ENCODE measurements at places on chromosomes 6 and 20.

DNA sequence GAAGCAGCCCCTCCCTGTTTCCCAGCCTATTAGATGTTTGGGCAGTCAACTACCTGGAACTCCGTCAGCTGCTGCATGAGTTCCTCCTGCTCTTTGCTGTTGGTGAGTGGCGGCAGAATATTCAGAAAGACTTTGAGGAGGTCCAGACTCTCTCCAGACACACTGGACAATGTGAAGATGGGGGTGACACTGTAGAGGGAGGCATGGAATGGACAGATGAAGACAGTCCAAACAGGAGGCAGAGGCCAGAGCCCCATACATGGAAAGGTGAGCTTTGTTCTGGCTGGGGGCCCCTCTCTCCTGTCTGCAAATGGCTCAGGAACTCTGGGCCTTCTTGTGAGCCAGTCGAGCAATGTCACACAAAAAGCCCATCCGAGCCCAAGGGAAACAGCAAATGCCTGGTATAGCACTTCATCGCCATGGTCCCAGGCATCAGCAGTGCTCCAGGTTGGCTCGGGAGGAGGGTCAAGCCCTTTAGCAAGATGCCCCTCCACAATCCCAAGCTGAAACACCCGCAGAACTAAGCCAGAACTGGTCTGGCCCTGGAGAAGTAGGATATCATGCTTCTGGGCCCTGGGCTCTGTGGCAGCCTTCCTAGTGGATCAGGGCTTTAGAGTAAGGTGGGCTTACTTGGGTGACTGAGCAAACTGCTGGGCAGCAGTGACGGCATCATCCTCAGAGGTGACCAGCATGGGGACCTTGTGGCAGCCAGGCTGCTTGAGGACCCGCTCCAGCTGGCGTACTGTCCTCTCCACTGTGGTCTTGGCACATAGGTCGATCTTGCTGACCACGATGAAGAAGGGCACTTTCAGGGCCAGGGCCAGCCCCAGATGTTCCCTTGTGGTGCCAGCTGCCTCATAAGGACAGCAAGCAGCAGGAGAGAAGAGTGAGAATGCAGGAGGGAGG lies 4.9 kb downstream of the GTPBP2 start:
- no peak for DNase-seq

DNA sequence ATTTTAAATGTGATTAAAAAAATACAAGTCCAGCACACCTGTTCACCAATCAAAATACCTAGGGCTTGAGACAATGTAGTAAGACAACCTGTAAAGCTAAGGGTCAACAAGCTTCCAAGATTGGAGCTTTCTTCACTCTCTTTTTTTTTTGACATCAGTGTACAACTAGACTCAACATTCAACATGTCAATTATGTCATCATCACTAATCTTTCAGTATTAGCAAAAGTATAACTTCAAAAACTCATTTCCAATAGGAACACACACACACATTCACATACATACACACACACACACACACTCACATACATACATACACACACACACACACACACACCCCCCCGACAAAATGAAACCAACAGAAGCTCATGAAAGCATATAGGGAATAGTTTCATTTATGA lies 26.0 kb downstream of the PRKN start:
- DNase-seq, result no peak

GRCh38 chr6:158068156-158068892 lies 86.7 kb downstream of the SYNJ2 start:
- DNase-seq, result no peak

DNA sequence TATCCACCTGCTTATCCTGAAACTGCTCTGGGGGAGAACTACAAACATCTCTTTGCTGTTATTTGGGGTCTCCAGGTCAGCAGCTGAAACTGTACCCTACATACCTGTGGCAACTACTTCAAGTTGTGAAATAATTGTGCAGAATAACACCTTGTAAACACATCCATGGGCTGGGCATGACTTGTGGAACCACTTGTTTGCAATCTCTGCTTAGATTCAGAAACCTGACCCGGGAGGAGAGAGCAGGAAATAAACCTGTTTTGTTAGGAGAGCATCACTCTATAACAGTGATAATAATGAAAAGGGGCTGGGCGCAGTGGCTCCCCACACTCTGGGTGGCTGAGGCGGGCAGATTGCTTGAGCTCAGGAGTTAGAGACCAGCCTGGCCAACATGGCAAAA lies 183.1 kb downstream of the NFATC2 start:
- DNase-seq, result no peak

GRCh38 chr6:142947714-142948480 lies 2.9 kb upstream of the HIVEP2 start:
- DNase-seq, result no peak

GRCh38 chr6:159056432-159056831 lies 11.6 kb upstream of the TAGAP start:
- DNase-seq, result no peak

DNA sequence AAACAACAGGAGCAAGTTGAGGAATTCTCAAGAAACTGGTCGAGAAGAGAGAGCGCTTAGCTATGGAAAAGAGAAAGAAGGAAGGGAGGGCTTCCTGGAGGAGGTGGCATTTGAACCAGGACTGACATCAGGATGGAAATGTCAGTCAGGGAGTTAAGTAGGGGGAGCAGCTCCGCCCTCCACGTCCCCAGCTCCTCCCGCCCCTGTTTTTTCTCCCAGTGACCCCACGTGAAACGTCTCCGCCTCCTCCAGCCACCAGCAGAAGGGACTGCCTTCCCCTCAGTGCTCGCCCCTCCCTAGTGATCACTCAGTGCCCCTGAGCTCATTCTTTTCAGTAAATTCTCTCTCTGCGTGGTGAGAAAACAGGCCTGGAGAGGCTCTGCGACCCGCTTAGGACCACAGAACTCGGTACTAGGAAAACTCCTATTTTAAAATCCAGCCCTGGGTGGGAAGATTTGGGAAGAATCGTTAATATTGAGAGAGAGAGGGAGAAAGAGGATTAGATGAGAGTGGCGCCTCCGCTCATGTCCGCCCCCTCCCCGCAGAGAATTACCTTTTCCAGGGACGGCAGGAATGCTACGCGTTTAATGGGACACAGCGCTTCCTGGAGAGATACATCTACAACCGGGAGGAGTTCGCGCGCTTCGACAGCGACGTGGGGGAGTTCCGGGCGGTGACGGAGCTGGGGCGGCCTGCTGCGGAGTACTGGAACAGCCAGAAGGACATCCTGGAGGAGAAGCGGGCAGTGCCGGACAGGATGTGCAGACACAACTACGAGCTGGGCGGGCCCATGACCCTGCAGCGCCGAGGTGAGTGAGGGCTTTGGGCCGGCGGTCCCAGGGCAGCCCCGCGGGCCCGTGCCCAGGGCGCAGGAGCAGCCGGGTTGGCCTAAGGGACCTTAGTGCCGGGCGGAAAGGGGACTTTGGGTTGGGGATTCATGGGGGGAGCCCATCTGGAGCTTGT lies 4.6 kb downstream of the HLA-DPB1 start:
- no peak for DNase-seq

DNA sequence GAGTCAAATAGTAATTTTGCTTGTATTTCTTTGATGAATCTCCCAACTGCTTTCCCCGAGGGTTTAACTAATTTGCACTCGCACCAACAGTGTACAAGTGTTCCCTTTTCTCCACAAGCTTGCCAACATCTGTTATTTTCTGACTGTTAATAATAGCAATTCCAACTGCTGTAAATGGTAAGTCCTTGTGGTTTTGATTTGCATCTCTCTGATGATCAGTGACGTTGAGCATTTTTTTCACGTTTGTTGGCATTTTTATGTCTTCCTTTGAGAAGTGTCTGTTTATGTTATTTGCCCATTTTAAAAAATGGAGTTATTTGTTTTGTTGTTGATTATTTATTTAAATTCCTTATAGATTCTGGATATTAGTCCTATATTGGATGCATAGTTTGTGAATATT lies 399.8 kb upstream of the MAN1A1 start:
- no peak for DNase-seq

DNA sequence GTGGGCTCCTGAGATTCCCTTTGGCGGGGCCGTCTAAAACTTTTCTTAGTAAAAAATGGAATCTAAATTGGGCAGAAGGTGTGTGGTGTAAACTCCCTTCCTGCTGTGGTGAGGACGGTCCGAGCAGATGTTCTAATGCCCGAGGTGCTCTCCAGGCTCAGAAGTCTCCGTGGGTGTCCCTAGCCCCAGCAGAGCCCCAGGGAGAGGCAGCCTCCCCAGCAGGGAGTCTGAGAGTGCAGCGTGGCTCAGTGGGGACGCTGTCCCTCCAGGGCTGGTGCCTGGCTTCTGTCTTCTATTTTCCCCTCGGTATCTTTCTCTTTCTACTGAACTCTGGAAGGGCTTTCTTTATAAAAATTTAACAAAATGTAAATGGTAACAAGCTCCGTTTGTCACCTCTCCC lies 208.2 kb downstream of the SMOC2 start:
- no peak for DNase-seq

DNA sequence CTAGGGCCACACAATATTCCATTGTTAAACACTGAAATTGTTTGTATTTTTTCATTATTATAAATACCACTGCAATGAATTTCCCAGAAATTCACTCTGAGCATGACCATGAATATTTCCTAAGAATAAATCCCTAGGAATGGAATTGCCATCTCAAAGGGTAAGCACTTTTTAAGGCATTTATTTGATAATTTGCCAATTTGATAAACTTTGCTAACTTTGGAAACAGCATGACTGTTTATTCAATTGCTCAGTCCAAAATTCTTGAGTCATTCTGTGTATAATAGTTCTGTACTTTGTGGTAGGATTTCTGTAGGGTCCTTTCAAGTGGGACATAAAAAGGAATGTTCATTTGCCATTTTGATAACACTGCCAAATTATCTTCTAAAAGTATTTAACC lies 44.2 kb upstream of the TOX2 start:
- no peak for DNase-seq

DNA sequence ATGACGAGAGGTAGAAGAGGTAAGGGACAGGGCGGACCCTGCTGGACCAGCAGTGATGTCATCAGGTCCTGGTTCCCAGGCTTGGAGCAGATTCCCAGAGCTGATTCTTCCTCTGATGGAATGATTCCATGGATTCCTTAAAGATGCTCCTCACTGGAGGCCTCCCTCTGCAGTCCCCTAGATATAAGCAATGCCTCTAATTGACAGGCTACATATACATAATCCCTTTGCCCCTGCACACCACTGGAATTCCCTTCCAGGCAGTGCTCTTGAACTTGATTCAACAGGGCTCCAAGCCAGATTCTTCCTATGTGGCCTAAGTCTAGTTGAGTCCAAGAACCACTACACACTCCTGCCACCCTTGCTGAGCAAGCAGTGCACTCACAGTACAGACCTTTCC lies 52.3 kb upstream of the L3MBTL3 start:
- DNase-seq, result no peak

DNA sequence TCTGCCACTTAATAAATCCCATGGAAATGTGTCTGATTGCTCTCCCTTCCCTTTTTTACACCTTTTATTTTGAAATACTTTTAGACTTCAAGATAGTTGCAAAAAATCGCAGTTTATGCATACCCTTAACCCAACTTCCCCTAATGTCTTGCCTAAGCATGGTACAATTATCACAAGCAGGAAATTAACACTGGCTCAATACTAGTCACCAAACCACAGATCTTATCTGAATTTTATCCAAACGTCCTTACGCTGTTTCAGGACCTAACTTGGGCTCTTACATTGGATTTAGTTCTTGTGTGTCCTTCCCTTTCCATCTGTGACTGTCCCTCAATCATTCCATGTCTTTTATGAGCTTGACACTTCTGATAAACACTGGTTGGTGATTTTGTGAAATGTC lies 146.3 kb downstream of the ZNF217 start:
- DNase-seq, result no peak

GRCh38 chr6:153056308-153056707 lies 53.8 kb upstream of the MTRF1L start:
- DNase-seq, result no peak

DNA sequence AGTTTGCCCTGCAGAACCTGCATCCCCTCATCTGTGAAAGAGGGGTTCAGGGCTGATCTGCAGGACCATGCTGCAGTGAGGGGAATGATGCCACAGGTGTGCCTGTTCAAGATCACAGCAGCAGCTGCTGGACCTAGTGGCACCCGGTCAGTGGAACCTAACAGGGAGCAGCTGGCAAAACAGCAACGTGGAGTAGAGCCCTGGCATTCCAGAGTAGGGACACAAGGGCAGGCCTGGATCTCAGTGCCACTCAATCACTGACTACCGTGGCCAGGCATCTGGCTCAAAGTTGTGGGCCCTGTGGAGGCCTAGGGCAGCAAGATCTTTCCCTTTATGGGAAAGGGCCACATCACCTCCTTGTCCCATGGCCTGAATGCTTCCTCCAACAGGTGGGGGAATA lies 62.2 kb downstream of the INSM1 start:
- no peak for DNase-seq

DNA sequence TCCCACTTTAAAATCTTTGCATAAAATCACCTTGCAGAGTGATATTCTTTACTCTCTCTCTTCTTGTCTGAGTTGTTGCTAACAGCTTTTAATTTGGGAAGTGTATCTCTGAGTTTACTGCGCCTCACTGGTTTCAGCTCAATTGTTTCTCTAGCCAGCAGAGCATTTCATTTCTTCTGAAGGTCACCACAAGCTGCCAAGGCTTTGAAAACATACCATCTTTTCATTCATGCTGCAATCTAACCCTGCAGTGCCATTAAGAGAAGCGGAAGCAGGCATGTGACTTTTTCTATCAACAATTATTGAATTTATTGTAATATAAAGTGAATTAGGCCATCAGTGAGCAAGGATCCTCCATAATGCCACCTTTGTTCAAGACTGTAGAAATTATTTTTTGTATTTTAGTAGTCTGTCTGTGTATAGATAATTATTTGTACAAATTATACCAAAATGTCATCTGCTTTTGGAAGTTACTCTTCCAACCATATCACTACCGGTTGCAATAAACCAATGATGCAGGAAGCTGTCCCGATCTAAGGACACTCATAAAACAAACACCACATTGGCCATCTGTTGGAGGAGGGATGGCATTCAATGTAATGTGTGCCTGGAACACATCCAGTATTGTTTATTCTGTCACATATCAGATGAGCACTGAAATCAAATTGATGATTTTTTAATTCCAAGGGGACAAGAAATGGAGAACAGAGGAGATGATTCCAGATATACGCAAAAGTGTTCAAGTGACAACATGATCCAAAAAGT lies 26.8 kb downstream of the HS3ST5 start:
- no peak for DNase-seq

DNA sequence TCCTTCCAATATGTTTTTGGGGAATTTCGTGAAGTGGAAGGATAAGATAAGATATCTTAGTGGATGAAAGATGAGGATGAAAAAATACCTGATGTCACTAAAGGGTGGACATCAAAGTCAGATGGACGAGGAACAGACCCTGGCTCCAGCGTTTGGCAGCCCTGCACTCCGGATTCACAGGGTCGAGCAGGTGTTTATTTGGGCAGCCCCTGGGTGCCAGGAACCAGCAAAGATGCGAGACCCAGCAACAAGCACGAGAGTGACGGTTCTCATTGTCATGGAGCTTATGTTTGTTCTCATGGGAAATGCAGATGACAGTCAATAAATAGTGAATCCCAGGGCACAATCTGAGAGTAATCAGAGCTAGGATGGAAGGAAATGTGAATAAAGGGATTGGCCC lies 131.1 kb downstream of the PHACTR3 start:
- DNase-seq, result no peak
